Erythroblast (primary cell): ENCODE measurements at places on chromosomes 12 and 14.

DNA sequence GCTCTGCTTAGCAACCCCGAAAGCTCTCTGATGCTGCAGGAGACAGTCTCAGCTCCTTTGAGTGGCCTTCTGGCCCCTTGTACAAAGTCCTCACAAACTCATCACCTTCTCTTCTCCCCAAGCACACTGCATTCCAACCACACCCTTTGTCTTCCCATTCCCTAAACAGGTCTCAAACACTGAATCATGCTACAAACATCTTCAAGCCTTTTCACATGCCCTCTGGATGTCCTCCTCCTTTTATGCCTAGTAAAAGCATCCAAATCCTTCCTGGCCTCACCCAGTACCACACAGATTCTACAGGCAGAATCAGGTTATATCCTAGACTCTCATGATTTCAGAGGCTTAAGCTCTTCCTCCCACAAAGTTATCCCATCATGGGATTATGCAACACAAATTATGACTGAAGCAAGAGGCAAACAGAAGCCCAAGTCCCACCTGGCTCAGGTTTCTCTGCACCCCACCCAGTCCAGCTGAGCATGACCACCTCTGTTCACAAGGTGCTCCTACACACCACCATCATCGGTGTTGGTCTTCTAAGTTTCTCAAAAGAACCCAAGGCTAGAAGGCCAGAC, 61.4 kb upstream of the PCED1B start:
- no peak for DNase-seq

- no peak for DNase-seq
Measured at GRCh38 chr12:70619471-70620152, 17.6 kb downstream of the PTPRB start.

- DNase-seq = no peak
Measured at GRCh38 chr12:85029456-85029855, 6.6 kb downstream of the TSPAN19 start.

- DNase-seq = no peak
Measured at GRCh38 chr14:60637479-60638315, 11.6 kb downstream of the SIX1 start.

DNA sequence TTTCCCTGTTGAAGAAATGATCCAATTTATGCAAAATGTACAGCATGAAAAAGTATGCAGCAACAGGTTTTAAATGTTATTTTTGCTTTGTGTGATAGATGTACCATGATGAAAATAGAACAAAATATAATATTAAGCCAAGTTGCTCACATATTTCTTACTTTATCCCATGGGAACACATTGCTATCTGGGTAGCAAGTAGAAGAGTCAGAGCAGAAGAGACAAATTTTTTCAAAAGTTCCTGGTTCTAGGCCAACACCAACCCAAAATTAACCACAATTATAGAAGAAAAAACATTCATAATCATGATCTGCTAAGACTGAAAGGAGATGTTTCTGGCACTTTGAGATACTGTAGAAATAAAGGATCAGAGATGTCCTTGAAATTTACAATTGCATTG, 79.9 kb upstream of the SYT10 start:
- no peak for DNase-seq

DNA sequence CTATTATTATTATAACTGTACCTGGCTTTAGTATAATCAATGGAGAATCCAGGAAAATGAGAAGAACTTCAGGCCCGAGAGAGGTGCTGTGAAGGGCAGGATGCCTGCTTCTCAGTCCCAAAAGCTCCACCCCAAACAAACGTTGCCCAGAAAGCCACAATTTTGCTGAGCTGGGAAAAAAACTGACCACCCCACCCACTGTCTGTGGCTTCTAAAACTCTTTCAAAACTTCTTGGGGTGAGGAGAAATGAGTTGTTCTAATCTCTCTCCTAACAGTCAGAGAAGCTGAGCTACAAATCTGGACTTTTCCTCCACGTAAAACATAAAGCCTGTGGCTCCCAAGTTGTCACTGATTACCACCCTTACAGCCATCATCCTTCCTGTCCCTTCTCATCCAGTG, 13.4 kb downstream of the VDR start:
- DNase-seq = no peak

GRCh38 chr14:82500222-82500621, 966.6 kb upstream of the SEL1L start:
- no peak for DNase-seq

DNA sequence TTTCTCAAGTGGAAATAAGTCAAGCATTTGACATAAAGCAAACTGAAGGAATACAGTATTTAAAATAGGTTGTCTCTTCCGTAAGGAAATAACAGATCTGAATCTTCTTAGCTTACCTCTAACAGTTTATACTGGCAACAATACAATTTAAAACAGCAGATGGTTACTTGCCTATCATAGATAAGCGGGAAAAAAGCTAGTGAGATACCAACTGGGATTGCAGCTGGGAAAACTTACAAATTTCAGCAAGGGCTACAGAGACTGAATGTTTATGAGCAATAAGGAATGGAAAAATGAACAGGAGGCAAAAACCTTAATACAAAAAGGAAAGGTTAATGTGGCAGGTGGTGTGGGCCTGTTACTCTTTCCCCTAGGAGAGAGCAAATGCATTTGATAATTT, 220.0 kb downstream of the RASSF9 start:
- no peak for DNase-seq

DNA sequence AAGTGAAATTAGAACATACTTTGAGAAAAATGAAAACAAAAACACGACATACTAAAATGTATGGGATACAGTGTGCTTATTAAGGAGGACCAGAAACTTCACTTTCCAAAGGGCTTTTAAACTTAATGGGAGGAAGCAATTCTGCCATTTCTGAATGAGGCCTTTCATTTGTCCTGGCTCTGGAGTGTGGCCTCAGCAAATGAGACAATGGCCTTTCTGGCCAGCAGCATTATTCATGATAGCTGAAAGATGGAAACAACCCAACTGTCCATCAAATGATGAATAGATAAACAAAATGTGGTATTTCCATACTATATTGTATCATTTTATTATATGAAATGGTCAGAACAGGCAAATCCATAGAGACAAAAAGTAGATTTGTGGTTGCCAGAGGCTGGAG, 338.6 kb downstream of the CEP128 start:
- no peak for DNase-seq

- DNase-seq = no peak
Measured at GRCh38 chr12:97109441-97109840, 202.4 kb downstream of the NEDD1 start.

DNA sequence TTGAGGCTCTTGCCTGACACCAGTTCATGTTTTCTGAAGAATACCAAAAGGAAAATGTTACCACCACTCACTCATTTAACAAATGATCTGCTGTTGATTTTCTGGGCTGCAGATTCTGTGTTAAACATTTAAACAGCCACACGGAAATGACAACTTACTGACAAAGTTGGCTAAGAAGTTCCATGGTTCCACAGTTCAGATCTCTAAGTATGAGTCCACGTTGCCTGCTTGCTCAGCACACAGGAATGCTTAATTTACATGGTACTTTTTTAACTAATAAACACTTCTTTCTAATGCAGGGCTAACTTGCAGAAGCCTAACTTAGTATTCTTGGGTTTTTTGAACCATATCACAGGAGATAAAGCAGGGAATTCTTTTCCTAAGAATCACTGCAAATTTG, 34.7 kb downstream of the PTGER2 start:
- DNase-seq = no peak

DNA sequence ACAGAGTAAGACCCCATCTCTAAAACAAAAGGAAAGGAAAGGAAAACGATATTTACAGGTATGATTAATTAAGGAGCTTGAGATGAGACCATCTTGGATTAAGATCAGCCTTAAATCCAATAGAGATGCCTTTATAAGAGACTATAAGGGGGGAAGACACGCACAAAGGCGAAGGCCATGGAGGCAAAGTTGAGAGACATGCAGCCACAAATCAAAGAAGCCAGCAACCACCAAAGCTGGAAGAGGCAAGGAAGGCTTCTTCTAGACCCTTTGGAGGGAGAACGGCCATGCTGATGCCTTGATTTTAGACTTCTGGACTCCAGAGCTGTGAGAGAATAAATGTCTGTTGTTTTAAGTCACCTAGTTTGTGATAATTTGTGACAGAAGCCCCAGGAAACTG, 39.6 kb upstream of the MED13L start:
- no peak for DNase-seq

DNA sequence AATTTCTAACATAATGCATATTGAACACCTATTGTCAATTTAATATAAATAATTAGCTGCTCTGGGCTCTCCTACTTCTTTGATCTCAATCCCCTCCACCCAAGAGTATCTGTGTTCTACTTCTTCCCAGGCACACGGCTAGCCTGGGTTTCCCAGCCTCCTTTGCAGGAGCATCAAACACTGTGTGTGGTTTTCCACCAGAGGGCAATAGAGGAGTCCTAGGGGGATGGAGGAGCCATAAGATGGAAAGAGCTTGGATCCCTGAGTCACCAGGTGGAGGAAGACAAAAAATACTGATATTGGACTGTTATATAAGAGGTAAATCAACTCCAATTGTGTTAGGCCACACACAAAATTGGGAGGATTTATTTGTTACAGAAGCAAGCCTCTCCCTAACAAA, 333.7 kb downstream of the GLT1D1 start:
- peak; percentile 10 for DNase-seq

- DNase-seq = peak; percentile 78
Measured at GRCh38 chr12:7042842-7043241, 17.7 kb upstream of the C1S start.

- DNase-seq = no peak
Measured at GRCh38 chr14:94663538-94663937, 51.3 kb downstream of the SERPINA3 start.

GRCh38 chr14:76930549-76930948, 98.0 kb downstream of the IRF2BPL start:
- DNase-seq = no peak

DNA sequence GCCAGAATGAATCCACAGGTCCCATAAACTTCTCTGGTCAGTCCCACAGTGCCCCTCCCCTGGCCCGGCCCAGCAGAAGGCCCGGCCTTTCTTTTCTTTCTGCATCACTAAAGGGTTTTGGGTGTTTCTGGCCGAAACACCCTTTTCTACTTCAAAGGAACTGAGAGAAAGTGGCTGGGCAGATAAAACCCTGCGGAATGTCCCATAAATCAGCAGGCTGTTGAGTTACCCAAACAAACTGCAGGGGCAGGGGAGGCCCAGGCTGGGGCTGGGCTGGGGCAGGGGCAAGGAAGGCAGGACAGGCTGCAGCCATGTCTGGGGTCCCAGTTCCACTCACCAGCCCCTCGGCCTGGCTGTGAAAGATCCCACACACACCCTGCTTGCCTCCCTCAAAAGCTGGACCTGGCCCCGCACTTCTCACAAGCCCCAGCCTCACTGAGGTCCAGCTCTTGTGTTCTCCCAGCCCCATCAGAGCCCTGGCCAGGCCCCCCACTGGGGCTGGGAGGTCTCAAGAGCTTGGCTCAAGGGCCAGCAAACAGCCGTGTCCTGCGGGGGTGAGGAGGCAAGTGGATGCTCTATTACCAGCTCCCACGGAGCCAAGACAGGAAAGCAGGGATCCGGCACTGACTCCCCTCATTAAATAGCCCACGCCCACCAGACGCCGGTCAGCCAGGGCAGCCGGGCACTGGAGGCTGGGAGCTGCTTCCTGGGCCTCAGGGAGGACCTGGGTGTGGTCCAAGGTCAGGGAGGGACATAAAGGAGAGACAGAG, 41.9 kb downstream of the CCNK start:
- DNase-seq = no peak

- DNase-seq = no peak
Measured at GRCh38 chr12:99766408-99766807, 118.9 kb downstream of the GARIN6 start.

DNA sequence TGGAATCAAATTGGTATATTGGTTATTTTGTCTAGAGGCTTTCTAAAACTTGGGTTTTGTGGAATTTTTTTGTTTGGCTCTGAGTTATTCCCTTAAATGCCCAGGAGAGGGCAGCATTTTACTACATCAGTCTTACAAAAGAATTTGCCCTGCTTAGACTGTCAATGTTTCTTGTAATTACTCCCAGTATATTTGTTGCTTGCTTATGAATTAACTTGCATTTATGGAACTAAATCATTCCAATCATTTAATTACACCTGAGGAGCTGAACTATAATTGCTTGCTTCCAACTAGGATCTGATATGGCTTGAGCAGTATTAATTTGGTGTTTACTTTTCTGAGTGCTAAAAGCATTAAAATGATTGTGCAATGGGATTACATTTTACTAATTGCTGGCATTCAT, 48.7 kb downstream of the MIPOL1 start:
- DNase-seq = peak; percentile 58

DNA sequence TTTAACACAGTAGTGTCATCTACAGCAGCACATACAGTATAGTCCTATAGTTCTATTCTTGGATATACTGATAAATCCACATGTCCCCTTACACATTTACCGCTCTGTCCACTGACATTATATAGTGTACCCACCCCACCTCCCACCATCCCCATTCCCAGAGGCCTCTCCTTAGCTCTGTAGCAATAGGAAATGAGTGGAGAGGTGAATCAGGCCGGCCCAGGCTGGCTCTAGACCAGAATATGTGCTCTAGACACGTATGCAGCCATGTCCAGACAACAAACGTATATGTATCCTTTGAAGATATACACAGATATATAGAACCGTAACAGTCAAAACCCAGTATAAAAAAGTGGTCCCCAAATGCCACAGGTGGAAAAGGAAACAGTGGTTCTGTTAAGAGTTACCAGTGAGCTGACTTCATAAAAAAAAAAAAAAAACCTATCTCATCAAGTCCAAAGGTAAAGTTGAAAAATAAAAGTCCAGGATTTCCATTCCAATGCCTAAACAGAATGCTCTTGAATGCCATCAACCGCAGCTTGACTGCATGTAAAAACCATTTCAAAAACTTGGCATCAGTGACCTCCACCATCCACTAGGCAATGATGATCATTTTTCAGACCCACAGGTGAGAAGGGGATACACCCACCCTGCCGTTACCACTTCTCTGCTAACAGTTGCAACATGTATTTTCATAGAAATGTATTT, 16.7 kb downstream of the EGLN3 start:
- no peak for DNase-seq

DNA sequence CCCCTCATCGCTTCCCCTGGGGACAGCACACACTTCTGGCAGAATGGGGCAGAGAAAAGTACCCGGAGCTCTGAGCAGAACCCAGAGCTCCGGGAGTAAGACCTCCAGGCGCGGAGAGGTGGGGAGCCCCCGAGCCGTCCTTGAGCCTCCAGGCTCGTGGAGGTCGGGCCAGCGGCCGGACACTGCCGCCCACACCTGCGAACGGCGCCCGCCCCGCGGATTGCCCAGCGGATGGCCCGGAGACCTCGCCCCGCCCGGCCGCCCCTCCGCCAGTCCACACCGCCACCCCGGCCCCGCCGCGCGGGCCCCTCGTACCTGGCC, 344 bp downstream of the SPTLC2 start:
- DNase-seq = no peak

- no peak for DNase-seq
Measured at GRCh38 chr14:55782166-55782565, 202.2 kb downstream of the KTN1 start.

- no peak for DNase-seq
Measured at GRCh38 chr12:83793616-83794015, 1106.9 kb downstream of the TMTC2 start.

DNA sequence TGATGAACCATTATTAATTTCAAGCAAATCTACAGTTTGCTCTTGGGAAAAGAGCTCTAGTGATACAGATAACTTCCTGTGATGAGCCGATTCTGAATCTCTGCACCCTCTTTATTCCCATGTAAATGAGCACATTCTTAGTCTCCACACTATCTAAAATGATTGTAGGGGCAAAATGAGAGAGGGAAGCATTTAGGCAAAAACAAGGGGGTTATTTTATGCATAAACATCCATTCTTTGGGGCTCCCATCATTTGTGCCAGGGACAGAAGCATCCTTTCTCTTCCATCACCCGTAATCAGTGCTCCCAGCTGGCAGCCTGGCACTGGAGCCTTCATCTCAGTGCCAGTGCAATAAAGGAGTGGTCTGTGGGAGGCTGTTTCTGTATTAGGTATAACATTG, 1.7 kb upstream of the GPD1 start:
- no peak for DNase-seq
